ENCODE measurements at places on chromosomes 3 and 15. TPM values are rescaled to one million over a fixed set of nuclear protein-coding genes. Genes with fewer than 3 reads are reported as not detected.

ZNF620 gene
- total RNA-seq, result 2.0 TPM

WDR93 gene
- total RNA-seq, result 0.20 TPM

FBLN2 gene
- 122 TPM for total RNA-seq

SYNPR gene
- 2.7 TPM for total RNA-seq

TLR9 gene
- not detected for total RNA-seq

MUC20 gene
- total RNA-seq, result 3.4 TPM

ST3GAL6 gene
- 25.9 TPM for total RNA-seq

TMC3 gene
- not detected for total RNA-seq

TRIP4 gene
- total RNA-seq, result 7.8 TPM

PLA2G4B gene
- total RNA-seq, result 1.3 TPM

PRSS50 gene
- total RNA-seq, result 0.12 TPM

CFAP91 gene
- 3.1 TPM for total RNA-seq

FAM3D gene
- total RNA-seq, result not detected

MGA gene
- total RNA-seq, result 40.3 TPM

LRTM1 gene
- not detected for total RNA-seq

MKRN2OS gene
- total RNA-seq, result not detected

CHMP2B gene
- 32.4 TPM for total RNA-seq

EFCC1 gene
- 1.5 TPM for total RNA-seq

CTDSPL gene
- 35.1 TPM for total RNA-seq

C3orf22 gene
- not detected for total RNA-seq

ARL8B gene
- total RNA-seq, result 35.6 TPM

All from right atrium auricular region (tissue), 2 donors.